ENCODE measurements at places on chromosomes 5 and 9.

GRCh38 chr9:137759649-137760321 lies 117.8 kb upstream of the CACNA1B start:
- peaks cover 92% of the 10 kb centered on the region for H3K36me3 ChIP-seq
- H3K4me3 ChIP-seq: no peak overlapping the region
- H3K27ac ChIP-seq: peak overlapping the region; percentile 39
- H3K4me1 ChIP-seq: peaks cover 39% of the 10 kb centered on the region
- H3K27me3 ChIP-seq: no peaks in the 10 kb centered on the region

GRCh38 chr9:98929071-98929470 lies 14.6 kb upstream of the COL15A1 start:
- H3K36me3 ChIP-seq: no peaks in the 10 kb centered on the region
- peaks cover 20% of the 10 kb centered on the region for H3K4me1 ChIP-seq
- no peak for DNase-seq
- H3K27me3 ChIP-seq: peaks cover 8% of the 10 kb centered on the region
- H3K4me3 ChIP-seq: no peak overlapping the region
- H3K27ac ChIP-seq: no peak overlapping the region

DNA sequence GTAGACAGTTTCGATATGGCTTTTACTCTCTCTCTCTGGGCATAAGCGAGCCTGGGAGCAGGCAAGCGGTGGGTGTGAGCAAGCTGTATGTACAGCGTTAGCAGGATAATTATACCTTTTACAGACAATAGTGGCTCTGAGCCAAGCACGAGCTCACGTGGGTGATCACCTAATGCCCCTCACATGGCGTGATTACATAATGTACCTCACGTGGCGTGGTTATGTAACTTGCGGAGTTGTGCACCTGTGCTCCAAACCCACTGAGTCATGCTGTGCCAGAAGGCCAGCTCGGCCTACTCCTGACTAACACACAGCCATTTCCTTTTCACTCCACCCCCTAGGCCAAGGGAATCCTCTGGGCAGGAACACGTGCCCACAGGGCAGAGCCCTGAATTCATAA lies 797.2 kb downstream of the EFNA5 start:
- no peak overlapping the region for H3K4me3 ChIP-seq
- H3K36me3 ChIP-seq: no peaks in the 10 kb centered on the region
- H3K27ac ChIP-seq: no peak overlapping the region

- peaks cover 11% of the 10 kb centered on the region for H3K4me1 ChIP-seq
- H3K27ac ChIP-seq: no peak overlapping the region
- H3K4me3 ChIP-seq: no peak overlapping the region
Measured at GRCh38 chr9:86500031-86500430, 145.8 kb upstream of the TUT7 start.

Data from nephron progenitor cell (in vitro differentiated cells).